H54 (cell line): ENCODE measurements at places on chromosomes 5 and 9.

DNA sequence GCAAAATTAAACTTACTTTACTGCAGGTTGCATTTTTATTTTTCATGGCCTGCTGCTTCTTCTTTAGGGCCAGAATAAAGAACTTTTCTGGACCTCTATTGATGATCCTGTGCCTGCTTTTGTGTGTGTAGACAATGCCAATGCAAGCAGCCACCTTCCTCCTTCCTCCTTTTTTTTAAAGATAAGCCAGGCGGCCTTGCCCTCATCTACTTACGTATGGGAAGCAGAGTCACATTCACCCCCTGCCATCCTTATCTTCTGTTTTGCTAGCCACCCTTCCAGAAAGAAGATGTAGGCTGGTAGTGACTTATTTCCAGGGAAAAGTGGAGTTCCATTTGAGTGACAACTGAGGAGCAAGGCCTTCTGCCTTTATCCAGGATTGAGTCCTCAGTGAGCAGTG, 122.9 kb downstream of the KDM4C start:
- DNase-seq, result no peak

- no peak for DNase-seq
Observed at GRCh38 chr5:126516133-126516532, 78.9 kb downstream of the ALDH7A1 start.

DNA sequence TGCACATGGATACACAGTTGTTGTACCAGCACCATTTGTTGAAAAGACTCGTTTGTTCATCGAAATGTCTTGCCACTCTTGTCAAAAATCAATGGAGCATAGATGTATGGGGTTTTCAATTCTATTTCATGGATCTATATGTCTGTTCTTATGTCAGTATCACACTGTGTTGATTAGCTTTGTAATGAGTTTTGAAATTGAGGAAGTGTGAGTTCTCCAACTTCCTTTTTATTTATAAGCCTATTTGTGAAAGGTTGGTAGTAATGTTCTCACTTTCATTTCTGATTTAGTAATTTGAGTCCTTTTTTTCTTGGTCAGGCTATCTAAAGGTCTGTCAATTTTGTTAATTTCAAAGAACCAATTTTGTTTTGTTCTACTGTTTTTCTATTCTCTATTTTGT, 26.1 kb downstream of the ZNF510 start:
- DNase-seq, result no peak

- no peak for DNase-seq
Observed at GRCh38 chr5:6448622-6449464, at the start of gene UBE2QL1. UBE2QL1 (plus strand) TSS chr5:6448859; CDS start chr5:6448894, 35 bp downstream.

DNA sequence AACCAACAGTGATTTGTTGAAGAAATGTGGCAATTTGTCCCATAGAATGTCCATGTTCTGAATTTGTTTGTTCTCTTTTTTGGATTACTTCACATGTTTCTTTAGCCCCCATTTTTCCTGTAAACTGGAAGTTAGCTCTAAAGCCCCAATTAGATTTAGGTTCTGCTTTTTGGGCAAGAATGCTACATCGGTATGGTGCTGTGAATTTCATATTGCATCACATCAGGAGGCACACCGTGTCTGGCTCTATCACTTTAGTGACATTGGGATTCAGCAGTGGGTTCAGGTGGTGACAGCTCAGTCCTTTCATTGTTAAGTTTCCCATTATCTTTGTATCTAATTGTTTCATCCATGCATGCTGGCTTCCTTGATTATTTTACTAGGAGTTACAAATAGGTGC, 27.9 kb downstream of the ADGRV1 start:
- no peak for DNase-seq

DNA sequence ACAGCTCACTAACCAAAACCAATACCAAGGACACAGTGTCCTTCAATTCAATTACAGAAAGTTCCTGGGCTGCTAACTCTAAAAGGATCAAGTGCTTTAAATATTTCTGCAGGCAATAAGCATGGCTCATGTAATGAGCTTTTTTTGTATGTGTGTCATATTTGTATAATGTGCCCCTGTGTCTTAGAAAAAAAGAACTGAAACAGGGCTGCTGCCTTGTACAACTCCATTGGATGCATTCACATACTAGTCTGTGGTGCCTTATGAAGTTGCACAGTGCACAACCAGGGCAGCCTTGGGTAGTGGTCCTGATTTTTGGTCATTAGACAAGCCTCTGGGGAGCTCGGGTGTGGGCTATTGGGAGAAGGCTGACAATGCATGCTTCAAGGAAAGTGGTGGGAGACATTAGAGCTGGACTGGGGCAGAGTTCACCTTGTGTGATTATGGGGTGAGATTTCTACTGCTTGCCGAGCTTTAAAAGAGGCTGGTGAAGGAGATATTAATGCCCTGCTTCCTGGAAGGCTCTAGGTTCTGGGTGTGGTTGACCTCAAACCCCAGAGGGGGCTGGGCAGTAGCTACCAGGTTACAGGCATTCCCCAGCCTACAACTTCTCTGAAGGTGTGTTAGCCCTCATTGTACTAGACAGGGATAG, 3.6 kb upstream of the CPEB4 start:
- DNase-seq, result no peak

GRCh38 chr5:157283434-157283833, 17.5 kb downstream of the CYFIP2 start:
- DNase-seq, result no peak

- DNase-seq, result no peak
Observed at GRCh38 chr5:9156282-9156681, 389.6 kb downstream of the SEMA5A start.

DNA sequence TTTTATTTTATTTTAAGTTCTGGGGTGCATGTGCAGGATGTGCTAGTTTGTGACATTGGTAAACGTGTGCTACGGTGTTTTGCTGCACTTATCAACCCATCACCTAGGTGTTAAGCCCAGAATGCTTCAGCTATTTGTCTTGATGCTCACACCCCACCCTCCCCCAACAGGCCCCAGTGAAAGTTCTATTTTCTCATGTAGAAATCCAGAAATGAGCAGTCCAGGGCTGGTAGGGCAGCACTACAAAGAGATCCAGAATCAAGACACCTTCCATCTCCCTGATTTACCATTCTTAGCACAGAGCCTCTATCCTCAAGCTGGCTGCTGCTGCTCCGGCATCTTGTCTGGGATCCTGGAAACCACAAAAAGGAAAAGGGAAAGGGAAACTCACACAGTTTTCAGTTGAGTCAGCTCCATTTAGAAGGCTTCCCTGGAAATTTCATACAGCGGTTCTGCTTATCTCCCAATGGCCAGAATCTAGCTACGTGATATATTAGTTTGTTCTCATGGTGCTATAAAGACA, 85.4 kb upstream of the SMARCA2 start:
- DNase-seq, result no peak

- DNase-seq, result no peak
Observed at GRCh38 chr5:31415009-31415923, 116.6 kb downstream of the DROSHA start.

- no peak for DNase-seq
Observed at GRCh38 chr9:13804532-13804931, 509.4 kb downstream of the NFIB start.

- no peak for DNase-seq
Observed at GRCh38 chr5:81156732-81157131, 76.4 kb upstream of the CKMT2 start.

DNA sequence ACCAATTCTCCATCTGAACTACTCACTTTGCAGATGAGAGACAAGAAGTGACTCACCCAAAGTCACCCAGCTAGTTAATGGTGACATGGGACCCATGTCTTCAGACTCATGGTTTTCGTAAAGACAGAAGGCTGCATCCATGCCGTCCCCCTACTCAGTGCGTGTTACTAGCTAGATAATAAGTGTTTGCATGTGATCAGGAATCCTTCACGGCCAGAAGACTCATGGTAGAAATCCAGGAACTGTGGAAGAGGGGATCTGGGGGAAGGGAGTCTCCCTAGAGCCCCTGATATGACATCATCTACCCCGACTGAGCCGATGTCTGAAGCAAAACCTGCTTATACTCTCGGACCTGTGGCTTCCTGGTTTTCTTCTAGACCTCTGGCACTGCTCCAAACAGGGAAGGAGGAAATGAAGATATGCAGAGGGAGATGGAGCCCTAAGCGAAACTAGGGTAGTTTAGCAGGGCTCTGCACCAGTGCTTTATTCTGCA, 3.3 kb downstream of the RNF183 start:
- DNase-seq, result no peak

DNA sequence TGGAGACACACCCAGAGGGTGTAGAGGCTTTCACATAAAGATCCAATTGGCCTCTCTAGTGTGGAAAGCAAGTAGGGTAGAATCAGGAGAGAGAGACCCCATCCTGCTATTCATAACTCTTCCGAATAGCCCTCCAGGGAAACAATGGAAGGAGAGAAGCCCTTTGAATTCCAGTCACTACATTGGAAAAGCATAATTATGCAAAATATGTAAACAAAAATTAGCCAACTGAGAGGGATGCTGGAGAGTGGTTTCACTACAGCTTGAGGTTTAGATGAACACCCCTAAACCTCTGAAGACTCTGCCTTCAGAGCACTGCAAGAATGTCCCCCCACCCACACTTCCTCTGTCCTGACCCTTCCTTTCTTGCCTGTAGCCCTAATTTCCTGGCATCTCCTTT, 197.3 kb upstream of the ANKRD55 start:
- no peak for DNase-seq

- no peak for DNase-seq
Observed at GRCh38 chr9:61673664-61674381, 484.0 kb downstream of the SPATA31A7 start.

DNA sequence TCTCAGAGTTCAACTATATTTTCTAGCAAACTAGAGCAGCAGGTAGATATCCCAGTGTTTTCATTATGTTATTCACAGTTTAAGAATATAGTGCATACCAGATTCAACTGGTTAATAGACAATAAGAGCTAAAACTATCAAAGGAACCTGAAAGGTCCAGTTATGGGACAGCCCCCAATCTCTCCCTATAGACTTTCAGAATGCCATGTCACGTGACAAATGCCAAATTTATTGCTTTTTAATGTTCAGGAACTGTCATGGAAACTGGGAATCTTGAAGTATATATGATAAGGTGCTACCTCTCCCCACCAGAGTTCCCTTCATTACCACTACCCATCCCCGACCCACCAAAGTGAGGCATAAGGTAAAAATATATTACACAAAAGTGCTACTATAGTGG, 629.0 kb upstream of the SEMA6A start:
- DNase-seq, result no peak

DNA sequence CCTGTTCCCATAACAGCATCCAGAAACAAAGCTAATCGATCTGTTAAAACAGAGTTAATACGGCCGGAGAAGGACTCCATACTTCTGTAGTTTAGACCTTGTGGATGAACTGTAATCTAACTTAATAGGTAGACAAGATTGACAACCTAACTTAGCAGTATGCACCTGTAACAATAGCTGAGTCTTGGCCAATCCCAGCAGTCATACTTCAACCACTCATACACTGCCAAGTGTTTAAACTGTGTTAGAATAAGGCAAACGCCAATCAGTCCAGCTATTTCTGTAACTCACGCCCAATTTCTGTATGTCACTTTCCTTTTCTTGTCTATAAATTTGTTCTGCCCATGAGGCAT, 33.7 kb upstream of the MACIR start:
- DNase-seq, result no peak

DNA sequence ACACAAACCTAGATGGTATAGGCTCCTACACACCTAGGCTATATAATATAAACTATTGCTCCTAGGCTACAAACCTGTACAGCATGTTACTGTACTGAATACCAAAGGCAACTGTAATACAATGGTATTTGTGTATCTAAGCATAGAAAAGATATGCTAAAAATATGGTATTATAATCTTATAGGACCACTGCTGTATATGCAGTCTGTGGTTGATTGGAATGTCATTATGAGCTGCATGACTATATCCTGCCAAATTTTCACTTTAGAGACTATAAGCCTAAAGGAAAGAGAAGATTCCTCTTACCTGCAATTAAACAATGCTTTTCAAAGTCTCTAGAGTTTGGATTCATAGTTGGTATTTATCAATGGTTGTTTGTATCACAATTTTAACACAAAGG, 24.7 kb upstream of the ACOT12 start:
- DNase-seq, result no peak

GRCh38 chr5:168202996-168203395, 88.4 kb upstream of the WWC1 start:
- no peak for DNase-seq

- no peak for DNase-seq
Observed at GRCh38 chr9:76609285-76610010, 150.5 kb downstream of the GCNT1 start.

- DNase-seq, result no peak
Observed at GRCh38 chr9:15138357-15138686, 168.7 kb downstream of the TTC39B start.

DNA sequence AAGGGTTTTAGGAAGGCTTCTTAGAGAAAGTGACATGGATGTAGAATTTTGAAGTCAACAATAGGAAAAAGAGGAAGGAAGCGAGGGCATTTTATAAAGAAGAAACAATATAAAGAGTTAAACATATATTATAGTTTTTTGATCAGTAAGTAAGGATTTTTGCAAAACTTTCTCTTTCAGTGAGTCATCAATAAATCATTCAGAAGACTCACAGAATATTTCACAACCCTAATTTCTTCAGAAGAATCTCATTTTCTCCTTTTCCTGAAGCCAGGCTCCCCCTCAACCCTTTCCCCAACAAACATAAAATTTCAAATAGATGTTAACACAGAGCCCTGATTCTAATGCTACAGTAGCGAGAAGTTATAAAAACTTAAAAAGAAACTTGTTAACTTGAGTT, 4.3 kb upstream of the COX7C start:
- no peak for DNase-seq

- DNase-seq, result peak; percentile 48
Observed at GRCh38 chr5:181261320-181262049, 542 bp upstream of the TRIM52 start.

GRCh38 chr9:111356481-111357244, 26.6 kb upstream of the OR2K2 start:
- peak; percentile 45 for DNase-seq

GRCh38 chr9:83299094-83299493, 236.2 kb upstream of the RASEF start:
- DNase-seq, result no peak

DNA sequence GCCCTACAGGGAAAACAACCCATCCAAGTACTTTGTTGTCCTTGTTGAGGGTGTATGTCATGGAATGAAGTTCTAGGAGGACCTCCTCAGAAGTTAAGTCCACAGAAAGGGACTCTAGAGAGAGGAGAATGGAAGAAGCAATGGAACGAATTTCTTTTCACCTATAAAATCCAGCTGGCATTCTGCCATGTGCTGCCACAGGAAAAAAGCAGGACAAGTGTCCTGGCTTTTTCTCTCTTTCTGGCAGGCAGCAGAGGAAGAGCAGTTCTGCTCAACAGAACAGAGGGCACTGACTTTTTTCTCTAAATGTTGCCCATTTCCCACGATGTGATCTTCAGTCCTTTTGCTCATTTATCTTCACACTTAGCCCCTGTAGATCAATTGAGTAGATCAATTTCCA, 240.8 kb downstream of the MCTP1 start:
- DNase-seq, result no peak

GRCh38 chr5:127608077-127608660, 40.7 kb upstream of the CTXN3 start:
- DNase-seq, result no peak

GRCh38 chr5:176817841-176818377, 7.5 kb downstream of the UNC5A start:
- DNase-seq, result peak; percentile 60

- no peak for DNase-seq
Observed at GRCh38 chr5:117792476-117792875, 1195.9 kb downstream of the DTWD2 start.

- DNase-seq, result no peak
Observed at GRCh38 chr9:81534138-81534875, 155.0 kb downstream of the TLE1 start.
